ENCODE measurements at places on chromosomes 3 and 15.

- DNase-seq: no peak
Observed at GRCh38 chr15:31975830-31976229, 54.5 kb upstream of the CHRNA7 start.

GRCh38 chr15:40098489-40099261 is 10.0 kb downstream of the BMF start:
- DNase-seq: no peak

GRCh38 chr15:39184701-39185390 is 396.0 kb upstream of the THBS1 start:
- DNase-seq: no peak

- no peak for DNase-seq
Observed at GRCh38 chr15:90058775-90059174, 43.5 kb downstream of the IDH2 start.

- DNase-seq: no peak
Observed at GRCh38 chr3:5023777-5024346, 44.6 kb downstream of the BHLHE40 start.

DNA sequence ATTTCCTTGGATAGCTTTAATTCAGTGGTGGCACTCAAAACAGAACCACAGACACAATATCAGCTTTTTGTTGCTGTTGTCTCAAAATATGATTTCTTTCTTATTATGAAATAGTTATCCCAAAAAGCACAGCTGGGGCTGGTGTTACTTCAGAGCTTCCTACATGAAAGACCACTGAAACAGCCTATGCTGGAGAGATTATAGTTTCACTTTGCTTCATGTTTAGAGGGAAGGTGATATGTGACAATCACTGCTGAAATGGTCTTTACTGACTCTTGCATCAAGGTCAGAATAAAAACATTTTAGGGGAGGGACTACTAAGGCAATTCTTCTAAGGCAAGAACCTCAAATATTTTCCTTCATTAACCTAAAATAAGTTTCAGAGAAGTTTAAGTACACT is 190.7 kb downstream of the TNIK start:
- no peak for DNase-seq

GRCh38 chr3:46143951-46144473 is 64.1 kb downstream of the CCR1 start:
- no peak for DNase-seq

DNA sequence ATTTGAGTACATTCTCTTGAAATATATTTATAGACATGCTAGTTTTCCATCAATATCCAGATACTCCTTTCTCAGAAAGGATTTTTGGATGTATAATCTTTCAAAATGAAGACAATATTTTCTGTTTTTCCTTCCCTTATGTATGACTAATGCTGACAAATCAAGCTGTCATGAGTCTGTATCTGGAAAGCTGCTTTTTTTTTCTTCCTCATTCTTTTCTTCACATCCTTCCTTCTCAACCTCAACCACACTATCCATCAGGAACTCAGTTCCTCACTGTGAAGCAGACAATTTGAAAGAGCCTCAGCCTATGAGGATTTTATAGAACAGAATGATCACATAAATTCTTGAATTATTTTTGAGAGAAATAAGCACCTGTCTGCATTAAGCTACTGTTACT is 335.9 kb upstream of the EPHA6 start:
- no peak for DNase-seq

GRCh38 chr3:87901141-87901540 is 157.7 kb downstream of the CGGBP1 start:
- DNase-seq: no peak

GRCh38 chr3:29644956-29645636 is 364.2 kb downstream of the RBMS3 start:
- no peak for DNase-seq

DNA sequence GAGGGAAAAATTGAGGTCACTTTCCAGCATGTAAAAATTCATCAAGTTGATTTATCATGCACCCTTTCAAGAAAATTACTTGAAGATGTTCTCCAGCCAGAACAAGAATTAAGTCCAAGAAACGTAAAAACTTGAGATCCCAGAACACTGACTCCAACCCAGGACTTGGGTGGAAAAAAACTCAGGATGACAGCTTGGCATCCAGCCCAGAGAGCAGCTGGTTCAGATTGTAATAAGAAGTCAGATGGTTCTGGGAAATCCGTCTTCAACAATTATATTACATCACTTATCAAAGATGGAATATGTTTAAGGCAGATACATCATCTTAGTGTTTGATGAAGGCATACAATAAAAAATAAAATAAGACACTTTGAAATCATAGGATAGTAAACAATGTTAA is 23.0 kb upstream of the DNAJC13 start:
- DNase-seq: no peak

- DNase-seq: no peak
Observed at GRCh38 chr15:82530606-82531379, 9.5 kb downstream of the RPS17 start.

GRCh38 chr3:185767002-185767688 is 57.7 kb downstream of the IGF2BP2 start:
- DNase-seq: no peak

DNA sequence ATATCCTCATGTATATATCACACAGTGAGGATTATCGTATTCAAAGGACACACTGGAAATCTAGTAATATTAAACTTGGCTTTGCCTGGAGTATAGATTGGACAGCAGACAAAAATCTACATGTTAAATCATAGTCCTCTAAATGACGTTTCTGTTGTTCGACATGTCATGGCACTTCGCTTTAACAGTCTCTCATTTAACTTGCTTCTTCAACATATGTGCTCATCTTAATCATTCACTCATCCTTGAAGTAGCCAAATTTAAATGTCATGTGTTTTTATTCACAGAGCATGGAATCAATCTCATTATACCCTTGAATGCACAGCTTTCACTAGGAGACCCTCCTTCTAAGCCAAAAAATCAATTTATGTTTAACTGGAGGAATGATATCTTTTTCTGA is 417.0 kb upstream of the CNTN6 start:
- DNase-seq: no peak

- DNase-seq: no peak
Observed at GRCh38 chr15:96428742-96429141, 98.2 kb downstream of the NR2F2 start.

- no peak for DNase-seq
Observed at GRCh38 chr3:69921651-69922050, 77.9 kb upstream of the SAMMSON start.

DNA sequence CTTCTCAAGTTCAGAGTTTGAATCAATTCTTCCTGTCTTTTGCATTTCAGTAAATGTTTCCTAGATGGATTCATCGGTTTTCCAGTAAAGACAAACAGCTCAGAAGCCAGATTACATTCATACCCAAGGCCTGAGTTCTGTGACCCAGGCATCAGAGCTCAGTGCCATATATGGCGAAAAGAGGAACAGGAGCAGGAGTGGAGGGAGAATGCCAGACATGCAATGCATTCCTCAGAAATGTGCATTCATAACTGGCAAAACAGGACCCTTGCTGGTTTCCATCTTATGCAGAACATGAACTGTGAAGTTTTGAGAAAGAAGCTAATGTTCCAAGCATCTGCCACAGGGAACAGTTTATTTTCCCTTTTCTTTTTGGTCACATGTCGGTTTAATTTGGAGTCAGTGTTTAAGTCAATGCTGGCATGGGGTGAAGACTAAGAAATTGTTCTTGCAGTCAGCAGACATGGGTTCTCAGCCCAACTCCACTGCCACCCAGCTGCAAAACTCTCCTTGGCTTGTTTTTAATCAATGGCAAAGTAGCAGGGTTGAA is 116.5 kb downstream of the LPP start:
- DNase-seq: no peak

- DNase-seq: no peak
Observed at GRCh38 chr3:149221783-149222517, at the start of gene CP. CP (minus strand) TSS chr3:149221829; CDS start chr3:149221792, 37 bp downstream.

DNA sequence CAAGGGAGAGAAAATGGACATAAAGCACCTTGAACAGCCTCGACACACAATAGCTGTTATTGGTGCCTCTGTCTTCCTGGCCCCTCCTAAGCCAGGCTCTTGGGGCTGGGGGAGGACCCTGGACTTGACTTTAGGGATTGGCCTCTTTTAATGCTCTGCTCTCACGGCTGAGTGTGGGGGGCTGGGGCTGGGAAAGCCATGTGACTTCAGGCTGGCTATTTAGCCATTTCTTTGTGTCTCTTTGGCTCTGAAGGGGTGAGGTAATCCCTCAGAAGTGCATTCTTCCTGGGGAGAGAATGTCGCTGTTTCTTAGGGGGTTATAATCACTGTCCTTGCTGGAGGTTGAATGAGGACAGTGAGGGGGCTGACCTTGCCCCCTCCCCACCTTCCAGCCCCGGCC is 26.2 kb downstream of the MAGEF1 start:
- DNase-seq: no peak

GRCh38 chr15:99210334-99210733 is 39.0 kb downstream of the TTC23 start:
- no peak for DNase-seq

DNA sequence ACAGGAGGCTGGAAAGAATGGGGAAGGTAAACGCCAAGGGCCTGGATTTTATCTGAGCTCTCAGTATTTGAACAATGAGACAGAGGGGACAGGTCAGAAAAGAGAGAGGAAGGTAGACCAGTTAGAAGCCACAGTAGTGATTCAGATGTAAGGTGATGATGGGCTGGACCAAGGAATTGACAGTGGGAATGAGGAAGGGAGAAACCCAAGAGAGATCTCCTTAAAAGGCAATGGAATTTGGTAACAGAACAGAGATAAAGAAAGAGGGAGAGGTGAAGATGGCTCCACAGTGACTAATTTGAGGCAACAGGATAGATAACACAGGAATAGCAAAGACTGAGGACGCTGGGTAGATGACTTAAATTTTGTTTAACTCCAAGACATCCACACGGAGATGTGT is 11.4 kb upstream of the HEG1 start:
- DNase-seq: no peak

GRCh38 chr3:175193815-175194518 is 334.8 kb downstream of the NAALADL2 start:
- no peak for DNase-seq

GRCh38 chr3:14431452-14431916 is 29.1 kb downstream of the SLC6A6 start:
- DNase-seq: no peak

- DNase-seq: no peak
Observed at GRCh38 chr15:38524156-38524555, 40.5 kb downstream of the RASGRP1 start.

DNA sequence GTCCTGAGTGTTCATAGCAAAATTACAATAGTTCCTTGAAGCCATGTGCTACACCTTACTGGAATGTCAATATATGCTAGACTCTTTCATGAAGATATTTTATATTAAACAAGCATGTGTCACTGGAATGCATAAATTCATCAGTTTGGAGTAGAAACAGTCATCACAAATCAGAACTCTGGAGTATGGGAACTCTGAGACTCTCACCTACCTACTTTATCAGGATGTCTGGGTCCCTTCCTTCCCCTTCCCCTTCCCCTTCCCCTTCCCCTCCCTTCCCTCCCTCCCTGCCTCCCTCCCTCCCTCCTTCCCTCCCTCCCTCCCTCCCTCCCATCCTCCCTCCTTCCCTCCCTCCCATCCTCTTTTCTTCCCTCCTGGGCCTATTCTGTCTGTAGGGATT is 144.7 kb upstream of the PEX5L start:
- DNase-seq: no peak

DNA sequence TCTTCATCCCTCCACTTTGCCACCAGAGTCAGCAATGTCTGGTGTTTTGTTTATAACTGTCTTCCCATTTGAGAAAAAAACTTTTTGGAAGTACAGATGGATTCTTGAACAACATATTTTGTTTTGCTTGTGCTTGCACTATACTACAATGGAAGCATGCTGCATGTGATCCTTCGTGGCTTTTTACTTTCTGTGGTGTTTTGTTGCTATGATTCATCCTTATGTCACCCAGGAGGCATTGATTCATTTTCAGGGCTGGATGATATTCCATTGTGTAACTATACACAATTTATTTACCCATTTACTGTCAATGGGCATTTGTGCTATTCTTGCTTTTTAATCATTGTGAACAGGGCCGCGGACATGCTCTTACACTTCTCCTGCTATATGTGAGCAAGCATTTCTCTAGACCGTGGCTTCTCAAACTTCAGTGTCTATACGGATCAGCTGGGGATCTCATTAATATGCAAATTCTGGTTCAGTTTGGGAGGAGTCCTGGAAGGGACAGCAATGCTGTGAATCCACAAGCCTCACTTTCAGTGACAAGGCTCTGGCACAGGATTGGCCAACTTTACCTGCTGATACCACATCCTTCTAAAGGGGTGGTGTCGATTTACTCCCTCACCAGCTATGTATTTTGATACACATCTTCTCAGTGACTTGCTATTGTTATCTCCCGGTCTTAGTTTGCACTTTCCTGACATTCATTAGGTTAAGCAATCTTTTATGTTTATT is 65.9 kb downstream of the POLR2M start:
- no peak for DNase-seq

GRCh38 chr3:25532431-25533162 is 104.5 kb downstream of the RARB start:
- no peak for DNase-seq

- no peak for DNase-seq
Observed at GRCh38 chr3:139455855-139456254, 20.5 kb downstream of the RBP2 start.

- DNase-seq: no peak
Observed at GRCh38 chr3:16987141-16987540, 102.4 kb downstream of the PLCL2 start.

DNA sequence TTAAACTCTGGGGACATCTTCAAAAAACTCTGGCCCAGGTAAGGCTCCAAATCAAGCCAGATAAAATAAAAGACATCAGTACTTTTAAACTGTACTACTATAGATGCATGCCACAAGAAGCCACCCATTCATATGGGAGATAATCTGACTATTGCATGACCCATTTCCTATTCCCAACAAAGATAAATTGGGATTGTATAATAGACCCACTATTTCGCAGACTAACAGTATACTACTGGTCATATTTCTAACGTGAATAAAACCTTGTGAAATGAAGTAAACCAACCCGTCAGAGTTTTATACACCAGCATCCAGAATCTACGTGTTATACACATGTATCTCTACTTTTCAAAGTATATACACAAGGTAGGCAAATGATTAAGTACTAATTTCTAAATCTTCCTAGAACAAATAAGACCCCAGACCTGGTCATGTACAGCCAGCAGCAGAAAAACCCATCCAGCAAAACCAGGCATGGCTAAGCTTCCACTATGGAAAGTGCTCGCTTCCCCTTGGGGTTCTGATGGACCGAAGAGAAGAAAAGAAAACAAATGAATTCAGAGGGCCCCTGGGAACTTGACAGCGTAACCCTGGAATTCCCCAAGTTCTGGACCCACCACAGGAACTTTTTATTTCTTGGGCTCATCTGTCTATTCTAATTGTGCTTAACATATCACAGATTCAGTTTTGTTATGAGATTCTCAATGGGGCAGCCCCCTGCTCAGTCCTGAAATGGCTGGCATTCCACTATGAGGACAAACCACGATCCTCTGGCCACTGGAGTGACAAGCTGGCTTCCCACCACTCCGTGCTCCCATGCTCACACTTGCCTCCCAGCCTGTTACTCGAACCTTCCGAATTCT is 69.1 kb downstream of the MB21D2 start:
- no peak for DNase-seq

GRCh38 chr3:66361356-66361755 is 139.5 kb downstream of the LRIG1 start:
- DNase-seq: no peak

Data from substantia nigra (tissue), 51 donors.